ENCODE measurements at places on chromosomes 7 and 10. TPM values are rescaled to one million over a fixed set of nuclear protein-coding genes. Genes with fewer than 3 reads are reported as not detected.

Gene ACTR3C
- total RNA-seq, result 5.8 TPM

Gene BICC1
- total RNA-seq, result 34.7 TPM

Gene STRIP2
- 16.0 TPM for total RNA-seq

Gene GUSB
- 30.4 TPM for total RNA-seq

GRCh38 chr10:23877791-23878320 is 331.1 kb upstream of the KIAA1217 start:
- peak; percentile 57 for DNase-seq

DNA sequence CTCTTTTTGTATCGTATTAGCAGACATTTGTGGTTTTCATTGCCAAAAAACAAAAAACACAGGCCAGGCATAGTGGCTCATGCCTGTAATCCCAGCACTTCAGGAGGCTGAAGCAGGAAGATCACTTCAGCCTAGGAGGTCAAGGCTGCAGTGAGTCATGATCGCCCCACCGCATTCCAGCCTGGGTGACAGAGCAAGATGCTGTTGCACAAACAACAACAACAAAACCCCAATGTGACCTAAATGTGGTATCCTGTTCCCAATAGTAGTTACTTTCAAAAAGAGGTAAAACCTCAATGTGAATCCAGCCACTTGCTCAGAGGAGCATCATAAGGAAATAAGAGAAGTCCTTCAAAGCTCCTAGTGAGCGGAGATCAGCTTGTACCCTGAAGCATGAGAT is 45.8 kb upstream of the SKAP2 start:
- DNase-seq, result no peak

DNA sequence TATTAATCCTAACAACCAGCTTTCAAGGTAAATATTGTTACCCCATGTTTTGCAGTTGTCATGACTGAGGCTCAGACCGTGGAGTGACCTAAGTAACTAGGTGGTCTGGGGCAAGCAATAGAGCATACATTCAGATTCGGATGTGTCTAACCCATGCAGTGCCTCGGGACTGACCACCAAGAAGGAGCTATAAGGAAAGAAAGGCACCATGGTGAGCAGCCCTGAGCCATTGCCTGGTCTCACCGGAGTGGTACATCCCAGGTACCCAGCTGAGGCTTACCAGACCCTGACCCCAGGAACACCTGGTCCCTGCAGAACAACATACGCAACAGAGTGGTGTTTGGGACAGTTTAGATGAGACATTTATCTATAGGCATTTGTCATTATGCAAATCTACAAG is 175.5 kb upstream of the ZMIZ1 start:
- no peak for DNase-seq

DNA sequence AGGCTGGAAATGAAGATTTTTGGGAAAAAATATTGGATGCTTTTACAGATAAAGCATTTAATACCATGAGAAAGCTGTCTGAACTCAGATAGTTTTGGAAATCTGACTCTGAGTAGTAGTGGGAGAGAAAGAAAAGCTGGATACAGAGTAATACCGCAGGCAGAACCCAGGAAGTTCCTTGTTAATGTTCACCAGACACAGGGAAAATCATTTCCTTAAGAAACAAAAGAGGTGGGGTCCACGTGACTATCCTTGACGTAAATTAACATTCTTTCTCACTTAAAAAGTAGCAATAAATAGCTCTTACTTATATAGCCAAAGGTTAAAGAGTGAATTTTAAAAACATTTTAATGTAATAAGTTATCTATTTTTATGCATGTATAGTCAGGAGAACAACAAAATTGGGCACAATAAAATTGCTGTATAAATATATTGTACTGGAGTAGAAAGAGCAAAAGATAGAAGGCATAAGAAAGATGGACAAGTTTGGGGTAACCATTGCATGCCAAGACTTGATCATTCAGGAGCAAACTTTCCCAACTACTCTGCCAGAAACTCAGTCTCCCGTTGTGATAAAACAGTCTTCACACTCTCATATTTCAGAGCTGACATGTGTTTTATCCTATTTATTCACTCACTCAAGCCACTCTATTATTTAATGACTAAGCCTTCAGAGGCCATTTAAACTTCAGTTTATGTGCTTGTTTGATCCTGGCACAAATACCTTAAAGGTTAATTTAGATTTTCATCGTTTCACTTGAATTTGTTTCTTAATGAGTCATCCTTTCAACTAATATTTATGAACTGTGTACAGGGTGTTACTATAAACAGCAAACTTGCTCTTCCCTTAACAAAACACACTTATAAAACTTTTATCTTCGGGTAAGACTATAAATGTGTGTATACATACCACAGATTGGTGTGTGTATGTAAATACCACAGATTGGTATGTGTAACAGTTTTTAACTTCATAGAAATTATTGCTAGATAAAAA is 143.1 kb downstream of the GNAI1 start:
- no peak for DNase-seq

DNA sequence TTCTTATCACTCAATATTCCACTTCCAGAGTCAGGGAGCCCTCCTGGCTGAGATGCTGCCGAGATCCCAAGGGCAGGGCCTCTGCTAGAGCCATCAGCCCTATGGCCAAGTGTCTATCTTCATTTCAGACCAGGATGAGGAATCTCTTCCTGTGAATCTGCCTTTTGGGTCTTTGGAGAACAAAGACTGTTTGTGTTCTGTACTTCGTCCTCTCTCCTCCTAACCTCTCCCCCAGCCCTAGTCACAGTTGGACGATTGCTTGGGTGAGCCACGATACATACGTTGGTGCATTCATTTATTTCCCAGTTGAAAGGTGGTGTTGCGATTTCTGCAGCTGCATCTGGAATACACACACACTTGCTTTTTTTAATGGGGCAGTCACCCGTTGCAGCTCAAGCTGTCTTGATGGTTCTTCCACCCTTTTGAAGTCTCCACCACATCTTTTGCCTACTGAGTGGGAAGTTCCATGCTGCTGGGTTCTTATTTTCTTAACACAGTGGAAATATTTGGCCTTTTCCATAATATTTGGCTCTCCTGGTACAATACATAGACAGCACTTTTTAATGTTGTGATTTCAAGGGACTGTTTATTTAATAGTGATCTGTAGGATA is 26.7 kb downstream of the SH3PXD2A start:
- DNase-seq, result peak; percentile 55

DNA sequence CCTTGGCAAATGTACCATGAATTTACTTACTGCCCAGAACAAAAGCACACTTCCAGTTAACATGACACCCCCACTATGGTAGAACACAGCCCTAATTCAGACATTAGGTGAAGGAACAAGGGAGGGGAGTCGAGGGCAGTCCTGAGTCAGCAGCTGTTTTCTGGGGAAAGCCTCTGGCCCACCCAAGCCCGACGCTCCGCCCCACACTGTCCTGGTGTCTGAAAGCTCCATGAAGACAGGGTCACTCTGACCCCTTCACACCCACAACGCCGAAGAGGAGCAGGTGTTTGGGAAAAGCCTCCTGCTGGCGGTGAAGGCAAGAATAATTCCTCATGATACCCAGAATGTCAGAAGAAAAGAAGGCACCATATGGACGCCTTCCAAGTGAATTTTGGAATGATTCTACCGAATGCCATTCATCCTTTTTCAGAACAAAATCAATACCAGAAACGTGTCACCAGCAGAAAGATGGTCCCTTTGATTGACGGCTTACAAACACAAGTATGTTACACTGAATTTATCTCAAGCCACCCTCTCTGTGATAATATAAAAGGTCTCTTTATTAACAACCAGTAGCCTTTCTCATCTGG is 172.1 kb downstream of the DIP2C start:
- DNase-seq, result no peak

Data from spinal cord (tissue), 10 donors.